ENCODE measurements at places on chromosomes 12 and 14. TPM values are rescaled to one million over a fixed set of nuclear protein-coding genes. Genes with fewer than 3 reads are reported as not detected.
A peak's percentile ranks its signal among the peaks of the same experiment; 100 is the strongest.

DNA sequence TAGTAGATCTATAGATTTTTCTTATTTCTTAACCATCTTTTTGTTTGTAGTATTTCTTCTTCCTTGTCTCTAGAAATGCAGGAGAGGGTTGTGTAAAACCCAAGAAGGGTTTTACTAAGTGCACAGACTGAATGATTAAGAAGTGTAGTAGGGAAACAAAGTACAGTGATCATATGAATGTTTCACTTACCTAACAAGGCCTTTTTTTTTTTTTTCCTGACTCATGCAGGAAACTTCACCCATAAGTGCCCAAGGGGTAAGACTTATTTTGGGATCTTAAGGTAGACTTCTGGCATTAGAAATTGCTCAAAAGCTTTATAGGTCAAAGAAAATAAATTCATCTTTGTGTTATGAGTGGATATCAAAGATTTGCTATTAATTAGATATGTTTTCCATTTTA is 10.2 kb downstream of the SCN8A start:
- DNase-seq = no peak

- DNase-seq = no peak
These were observed 410.0 kb downstream of the SYT1 start for GRCh38 chr12:79274501-79275064.

GRCh38 chr12:102879144-102879763 is 37.8 kb downstream of the PAH start:
- DNase-seq = peak; percentile 86

DNA sequence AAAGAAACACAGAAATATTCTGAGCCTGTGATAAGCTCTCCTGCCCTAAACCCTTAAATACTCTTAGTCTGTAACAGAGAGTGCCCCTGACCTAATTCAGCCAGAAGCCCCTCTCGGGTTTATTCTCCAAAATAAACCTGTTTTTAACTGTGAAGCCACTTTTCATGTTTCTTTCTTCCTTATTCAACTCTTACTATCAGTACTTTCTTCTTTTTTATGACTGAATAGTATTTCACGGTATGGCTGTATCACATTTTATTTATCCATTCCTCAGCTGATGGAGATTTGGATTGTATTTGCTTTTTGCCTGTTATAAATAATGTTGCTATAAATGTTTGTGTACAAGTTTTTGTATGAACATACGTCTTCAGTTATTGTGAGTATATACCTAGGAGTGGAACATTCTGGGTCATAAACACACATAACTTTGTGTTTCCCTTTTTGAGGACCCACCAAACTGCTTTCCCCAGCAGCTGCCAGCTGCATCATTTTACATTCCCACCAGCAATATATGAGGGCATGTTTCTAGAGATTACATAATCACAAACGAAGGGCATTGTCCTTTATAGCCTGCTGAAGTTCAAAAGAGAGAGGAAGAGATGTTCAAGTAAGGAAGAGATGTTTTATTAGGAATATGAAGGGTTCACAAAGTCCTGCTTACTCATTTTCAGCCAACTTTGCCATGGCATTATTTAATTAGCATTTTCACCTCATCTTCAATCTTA is 199.4 kb upstream of the NUDT4 start:
- DNase-seq = no peak

DNA sequence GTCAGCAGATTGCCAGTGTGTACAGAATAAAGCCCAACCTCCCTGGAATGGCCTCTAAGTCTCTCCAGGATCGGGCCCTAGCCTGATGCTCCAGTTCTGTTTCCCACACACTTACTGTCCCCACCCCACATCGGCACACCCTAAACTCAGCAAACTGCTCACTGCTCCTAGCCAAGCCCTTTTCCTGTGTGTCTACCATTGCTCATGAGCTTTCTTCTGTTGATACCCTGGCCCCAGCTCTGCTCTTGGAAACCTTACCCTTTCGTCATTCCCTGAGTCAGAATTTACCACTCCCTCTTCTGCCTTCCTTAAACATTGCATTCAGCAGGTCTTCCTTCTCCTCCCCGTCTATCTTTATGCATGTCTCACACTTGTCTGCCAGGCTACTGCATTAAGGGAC is 158.9 kb downstream of the TMX1 start:
- DNase-seq = no peak

The GLIPR1L1 gene
- total RNA-seq = not detected

All from kidney (tissue), 22 donors.